ENCODE measurements at places on chromosomes 2 and 18.

DNA sequence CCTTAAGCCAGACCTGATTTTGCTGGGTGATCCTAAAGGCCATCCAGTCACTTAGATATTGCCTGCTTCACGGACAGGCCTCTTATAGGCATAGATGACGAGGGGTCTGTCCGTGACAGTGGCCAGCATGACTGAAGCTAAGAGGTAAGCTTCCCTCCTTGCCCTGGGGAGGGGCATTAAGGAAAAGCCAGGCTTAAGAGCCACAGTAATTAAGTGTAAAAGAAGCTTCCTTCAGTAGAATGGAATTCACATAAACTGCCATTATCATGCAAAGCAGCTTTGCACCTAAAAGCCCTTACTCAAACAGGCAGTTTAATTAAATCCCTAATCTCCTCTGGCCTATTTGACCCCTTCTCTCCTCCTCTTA is 99.4 kb upstream of the PKDCC start:
- no peak for DNase-seq

DNA sequence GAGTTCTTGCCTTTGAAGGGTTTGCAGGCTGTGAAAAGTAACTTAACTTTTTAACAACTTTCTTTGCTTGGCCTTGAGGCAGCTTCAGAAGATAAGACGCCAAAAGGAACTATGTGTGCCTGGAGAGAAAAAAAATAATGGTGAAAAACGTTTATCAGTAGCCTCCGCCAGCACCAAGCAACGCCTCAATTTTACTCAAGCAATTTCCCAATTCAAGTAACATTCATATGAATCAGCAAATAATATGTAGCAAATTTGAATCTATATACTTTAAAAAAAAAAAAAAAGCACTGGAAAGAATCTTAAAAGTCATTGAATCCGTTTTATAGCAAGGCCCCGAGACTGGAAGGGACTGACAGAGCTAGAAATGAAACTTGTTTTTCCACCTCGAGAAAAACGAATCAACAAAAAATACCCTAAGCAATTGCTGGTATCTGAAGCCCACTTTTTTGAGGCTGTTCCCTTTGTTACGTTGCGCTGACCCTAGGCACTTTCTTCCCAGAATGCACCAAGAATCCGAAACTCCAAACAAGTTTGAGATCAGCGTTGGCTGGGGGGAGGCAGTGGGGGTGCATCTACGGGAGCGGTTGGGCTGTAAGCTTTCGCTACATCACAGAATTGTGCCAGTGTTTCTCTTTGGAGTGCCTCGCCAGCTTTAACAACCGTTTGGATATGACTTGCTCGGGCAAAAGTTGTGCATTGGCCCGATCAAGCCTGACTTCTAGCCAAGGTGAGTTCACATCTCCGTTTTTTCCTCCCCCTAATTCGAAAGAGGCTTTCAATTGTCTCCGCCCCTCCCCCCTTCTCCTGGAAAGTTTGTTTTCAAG is 2.7 kb upstream of the TGIF1 start:
- DNase-seq = no peak

DNA sequence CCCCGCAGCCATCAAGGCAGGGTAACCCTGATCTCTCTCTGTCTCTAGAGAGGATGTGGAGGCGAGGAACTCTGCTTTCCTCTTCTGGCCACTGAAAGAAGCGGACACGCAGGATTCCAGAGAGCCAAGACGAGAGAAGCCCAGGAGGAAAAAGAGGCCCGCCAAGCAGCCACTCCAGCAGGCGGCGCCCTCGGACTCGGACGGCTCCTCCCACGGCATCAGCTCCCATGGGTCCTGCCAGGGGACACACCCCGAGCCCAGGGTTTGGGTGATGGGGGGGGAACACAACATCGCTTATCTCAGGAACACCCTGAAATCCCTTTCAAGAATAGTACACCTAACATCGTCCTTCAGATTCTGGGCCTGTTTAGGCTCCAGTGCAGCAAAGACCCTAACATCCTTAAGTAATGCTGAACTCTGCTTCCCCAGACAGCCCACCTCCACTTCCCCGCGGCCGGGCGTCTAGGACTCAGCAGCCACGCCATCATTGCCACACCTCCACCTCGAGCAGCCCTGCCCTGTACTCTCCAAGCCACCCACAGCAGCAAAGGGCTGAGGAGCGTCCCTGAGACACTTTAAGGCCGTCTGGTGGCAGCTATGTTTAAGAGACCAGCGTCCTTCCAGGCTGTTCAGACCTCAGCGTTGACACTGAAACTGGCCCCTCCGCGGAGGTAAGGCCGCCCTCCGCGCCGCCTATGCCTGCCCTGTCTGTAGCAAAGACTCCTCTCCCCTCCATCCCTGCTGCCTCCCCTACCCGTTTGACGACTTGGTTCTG is 34.3 kb upstream of the CNGA3 start:
- DNase-seq = no peak

- no peak for DNase-seq
These were observed 80.0 kb downstream of the ACAA2 start for GRCh38 chr18:49733321-49733720.

GRCh38 chr2:42105330-42106256 is 57.8 kb downstream of the PKDCC start:
- DNase-seq = no peak

- no peak for DNase-seq
These were observed 117.4 kb upstream of the NABP1 start for GRCh38 chr2:191560411-191560980.

- DNase-seq = no peak
These were observed 98.9 kb upstream of the CYP1B1 start for GRCh38 chr2:38174646-38175423.

GRCh38 chr2:222468346-222468745 is 44.0 kb downstream of the SGPP2 start:
- DNase-seq = no peak

- no peak for DNase-seq
These were observed 104.9 kb downstream of the ASAP2 start for GRCh38 chr2:9311488-9311887.

DNA sequence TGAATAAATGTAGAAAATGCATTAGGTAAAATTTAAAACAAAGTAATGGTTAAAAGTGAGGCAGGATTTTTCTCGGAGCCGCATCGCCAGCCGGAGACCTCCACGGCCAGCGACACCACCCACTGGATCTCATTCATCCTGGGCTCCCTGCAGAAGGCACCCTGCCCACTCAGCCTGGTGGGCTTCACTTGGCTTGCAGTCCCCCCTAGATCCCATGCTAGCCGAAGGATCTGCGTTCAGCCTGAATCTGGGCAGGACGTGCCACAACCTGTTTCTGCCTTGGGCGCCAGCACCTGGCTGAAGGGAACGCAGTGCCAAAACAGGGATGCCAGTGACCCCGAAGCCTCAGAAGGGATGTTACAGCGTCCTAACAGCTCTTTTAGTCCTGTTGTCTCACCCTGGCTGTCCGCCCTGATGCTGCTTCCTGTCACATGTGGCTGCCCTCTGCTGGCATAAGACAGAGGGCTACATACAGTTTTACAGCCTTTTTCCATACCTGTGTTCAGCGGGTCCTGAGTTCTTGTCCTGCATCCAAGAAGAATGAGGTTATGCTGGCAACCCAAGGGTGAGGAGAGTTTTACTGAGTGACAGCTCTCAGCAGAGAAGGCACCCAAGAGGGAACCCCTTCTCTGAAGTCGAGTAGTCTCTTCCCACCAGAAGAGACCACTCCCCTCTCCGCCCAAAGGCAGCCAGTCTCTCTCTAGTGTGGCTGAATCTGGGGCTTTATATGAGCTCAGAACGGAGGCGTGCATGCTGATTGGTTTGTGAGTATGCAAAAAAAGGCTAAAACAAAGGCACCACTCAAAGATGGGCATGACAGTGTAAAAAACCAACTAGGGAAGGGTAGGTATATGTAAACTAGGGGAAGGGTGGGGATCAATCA is 173.1 kb upstream of the GYPC start:
- no peak for DNase-seq

DNA sequence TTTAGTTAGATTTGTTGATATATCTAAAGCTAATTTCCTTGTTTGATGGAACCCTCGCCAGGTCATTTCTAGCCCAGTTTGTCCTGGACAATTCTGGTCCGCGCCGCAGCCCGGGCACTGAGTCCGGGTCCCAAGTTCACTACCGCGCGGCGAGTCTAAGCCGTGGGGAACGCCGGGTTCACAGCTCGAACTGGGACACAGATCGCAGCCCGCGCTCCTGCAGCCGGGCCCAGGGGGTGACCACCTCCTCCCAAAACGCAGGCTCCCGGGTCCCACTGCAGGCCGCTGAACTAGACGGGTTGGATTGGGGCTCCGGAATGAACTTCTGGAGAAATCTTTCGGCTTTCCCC is 681 bp downstream of the ACADL start:
- no peak for DNase-seq

DNA sequence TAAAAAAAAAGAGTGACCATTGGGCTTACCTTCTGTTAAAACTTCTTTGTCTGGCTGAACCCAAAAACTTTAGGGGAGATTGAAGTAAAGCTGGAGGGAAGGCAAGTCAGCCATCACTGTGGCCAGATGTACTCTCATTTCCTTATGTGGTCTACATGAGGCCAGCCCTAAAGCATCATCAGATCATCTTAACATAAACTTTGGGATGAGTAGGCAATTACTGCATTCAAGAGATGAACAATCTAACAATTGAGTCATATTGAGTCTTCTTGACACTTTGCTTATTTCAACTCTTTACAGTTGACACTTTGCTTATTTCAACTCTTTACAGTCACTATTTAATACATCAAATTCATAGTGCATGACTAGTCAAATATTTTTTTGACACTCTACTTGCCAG is 155.6 kb downstream of the QPCT start:
- no peak for DNase-seq

DNA sequence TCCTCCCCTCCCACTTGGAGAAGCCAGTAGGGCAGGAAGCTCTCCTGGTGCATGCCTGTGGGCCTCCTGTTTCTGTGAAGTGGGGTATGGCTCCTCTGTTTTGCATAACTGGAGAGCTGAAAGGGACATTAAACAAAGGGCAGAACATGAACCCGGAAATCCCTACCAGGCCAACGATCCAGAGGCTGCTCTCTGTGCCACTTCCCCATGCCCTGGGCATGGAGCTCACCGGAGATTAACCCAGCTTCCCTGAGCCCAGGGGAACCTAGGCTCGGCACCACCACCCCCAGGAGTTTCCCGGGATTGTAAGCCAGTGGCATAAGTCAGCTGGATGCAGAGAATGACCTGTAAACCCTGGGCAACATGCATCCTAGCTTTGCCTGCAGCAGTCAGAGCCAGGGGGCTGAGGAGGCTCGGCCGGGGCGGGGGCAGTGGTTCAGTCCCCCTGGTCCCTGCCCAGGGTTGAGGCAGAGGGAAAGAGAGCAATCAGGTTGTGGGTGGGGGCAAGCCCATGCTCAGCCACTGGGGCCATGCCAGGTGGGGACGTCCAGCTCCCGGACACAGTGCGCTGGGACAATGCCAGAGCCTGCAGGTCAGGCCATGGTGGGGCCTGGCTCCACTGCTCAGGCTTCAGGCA is 49.5 kb downstream of the TIMM21 start:
- DNase-seq = no peak

- no peak for DNase-seq
These were observed 43.5 kb upstream of the FAHD2A start for GRCh38 chr2:95359031-95359430.

- DNase-seq = no peak
These were observed 1.1 kb downstream of the PRLH start for GRCh38 chr2:237567276-237568029.

DNA sequence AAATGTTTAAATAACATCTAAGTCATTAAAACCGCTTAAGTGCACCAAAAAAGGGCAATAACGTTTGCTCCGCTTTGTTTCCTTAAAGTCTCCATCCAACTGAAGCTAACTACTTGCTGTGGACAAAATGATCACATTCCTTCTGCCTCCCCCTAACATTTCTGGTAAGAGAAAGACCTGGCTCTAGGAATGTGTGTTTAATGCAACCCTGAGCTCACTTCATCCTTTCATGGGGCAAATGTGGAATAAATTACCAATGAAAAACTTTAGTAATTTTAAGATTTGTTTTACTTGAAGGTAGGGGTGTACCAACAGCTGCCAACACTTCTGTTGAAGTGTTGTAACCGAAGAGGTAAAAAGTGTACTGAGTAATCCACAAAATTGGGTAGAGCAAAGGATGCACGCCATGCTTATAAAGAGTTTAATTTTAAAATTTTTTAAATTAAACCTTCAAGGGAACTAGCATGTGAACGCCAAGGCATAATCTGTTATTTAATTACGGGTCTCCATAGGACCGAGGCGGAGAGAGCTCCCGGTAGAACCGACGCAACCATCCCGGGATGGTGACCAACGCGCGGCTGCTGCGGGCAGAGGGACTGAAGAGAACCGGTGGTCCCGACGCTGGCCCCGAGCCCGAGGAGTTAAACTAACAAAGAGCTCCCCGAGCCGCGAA is 1.1 kb downstream of the HNRNPLL start:
- no peak for DNase-seq

DNA sequence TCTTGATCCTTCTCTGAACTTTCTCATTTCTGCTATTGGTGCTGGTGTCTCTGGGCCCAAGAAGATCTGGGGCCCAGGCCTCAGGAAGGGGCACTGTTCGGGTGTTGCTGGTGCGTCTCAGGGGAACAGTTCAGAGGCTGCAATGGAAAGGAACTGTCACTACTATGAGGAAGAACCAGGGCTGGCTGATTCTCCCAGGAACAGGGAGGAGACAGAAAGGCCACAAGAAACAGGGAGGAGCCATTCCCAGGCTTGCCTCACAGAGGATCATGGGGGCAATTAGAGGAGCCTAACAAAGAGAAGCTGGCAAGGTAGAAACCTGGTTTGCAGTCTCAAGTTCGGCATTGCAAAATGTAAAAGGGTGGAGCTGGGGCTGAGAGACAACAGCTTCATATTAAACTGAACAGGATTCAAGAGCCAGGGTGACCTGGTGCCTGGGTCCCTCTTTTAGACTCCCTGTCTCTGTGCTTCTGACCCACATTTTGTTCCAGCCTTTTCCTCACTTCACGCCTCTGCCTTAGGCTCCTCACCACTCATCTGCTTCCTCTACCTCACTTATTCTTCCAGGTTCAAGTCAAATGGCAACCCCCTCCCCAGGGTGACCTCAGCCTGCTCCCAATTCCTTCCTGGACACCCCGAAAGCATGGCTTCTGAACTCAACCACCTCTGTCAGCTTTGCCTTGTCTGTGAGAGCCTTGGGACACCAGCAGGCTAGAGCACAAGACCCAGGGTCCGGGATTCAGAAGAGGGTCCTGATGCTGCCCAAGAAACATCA is 58.4 kb downstream of the GYPC start:
- no peak for DNase-seq

DNA sequence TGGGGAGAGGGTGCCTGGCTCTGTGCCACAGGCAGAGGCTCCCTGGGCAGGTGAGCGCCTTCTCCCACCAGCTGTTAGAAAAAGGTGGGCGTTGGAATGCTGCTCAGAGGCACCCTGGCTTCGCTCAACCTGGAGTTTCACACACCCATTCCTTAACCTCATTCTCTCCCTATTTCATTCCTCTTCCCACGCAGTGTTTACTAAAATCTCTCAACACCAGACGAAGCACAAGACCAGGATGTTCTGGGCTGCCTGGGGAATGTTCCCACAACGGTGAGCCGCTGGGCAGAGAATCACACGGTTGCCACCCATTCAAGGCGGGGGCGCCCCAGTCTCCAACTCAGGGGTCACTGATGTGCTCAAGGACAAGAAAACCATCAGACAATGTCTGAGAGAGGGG is 64.5 kb downstream of the TGFA start:
- DNase-seq = no peak

All from stimulated activated CD4-positive, alpha-beta T cell treated with anti-CD3 and anti-CD28 coated beads, Interleukin-12 subunit alpha, Interleukin-12 subunit beta, amount 100 ng/mL, for 24 hours (primary cell).